Activated CD8-positive, alpha-beta memory T cell treated with anti-CD3 and anti-CD28 coated beads for 4 hours (primary cell): ENCODE measurements at places on chromosomes 7 and 10.

GRCh38 chr7:125561006-125561405 is 631.4 kb upstream of the POT1 start:
- DNase-seq = no peak

DNA sequence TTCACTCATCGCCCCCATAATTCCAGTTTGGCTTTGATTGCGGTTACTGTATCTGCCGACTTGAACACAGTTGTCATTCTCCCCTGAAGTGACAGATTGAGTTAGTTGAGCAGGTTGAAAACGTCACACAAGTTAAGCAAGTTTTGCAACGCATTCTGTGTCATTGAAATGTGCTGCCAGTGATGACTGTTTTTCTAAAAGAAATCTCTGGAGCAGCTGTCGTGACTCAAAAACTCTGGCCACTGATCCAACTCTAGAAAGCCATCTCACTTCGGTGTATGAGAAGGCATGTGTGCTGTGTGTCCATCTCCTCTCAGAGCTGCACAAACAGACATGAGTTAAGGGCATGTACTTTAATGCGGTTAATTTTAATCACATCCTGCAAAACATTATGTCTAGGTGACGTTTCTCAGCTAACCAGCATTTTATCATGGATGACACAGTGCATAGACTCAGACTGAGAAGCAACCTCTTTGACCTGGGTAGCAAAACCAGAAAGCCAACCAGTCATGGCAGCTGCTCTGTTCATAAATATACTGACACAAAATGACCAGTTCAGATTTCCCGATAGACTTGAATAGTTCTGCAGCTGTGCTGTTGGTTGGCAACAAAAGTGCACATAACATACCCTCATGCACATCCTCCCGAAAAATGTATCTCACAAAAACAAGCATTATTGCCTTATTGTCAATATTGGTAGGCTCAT is 69.3 kb downstream of the CSTF2T start:
- DNase-seq = no peak

GRCh38 chr7:28678431-28678965 is 266.2 kb downstream of the CREB5 start:
- no peak for DNase-seq

DNA sequence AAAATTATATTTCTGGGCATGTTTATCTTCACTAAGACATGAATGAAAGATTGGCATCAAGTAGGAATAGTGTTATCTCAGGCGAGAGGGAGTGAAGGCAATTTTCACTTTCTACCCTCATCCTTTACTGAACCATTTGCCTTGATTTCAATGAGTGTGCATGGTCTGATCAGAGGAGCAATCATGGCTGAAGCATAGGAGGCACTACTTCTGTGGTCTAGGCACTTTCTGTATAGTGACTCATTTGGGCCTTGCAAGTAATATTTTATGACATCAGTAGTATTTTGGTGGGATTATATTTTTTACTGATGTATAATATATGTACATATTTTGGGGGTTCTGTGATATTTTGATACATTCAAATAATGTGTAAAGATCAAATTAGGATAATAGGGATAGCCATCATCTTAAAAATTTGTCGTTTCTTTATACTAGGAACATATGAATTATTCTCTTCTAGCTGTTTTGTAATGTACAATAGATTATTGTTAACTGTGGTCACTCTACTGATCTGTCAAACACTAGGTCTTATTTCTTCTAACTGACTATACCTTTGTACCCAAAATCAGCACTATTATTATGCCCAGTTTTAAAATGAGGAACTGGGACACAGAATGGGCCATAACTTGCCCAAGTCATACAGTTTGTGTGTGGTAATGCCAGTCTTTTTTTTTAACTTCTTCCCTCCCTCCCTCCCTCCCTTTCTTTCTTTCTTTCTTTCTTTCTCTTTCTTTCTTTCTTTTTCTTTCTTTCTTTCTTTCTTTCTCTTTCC is 101.9 kb downstream of the RAB11FIP2 start:
- DNase-seq = no peak
